GM12864 (cell line): ENCODE measurements at places on chromosomes 6 and 20.

- DNase-seq, result no peak
Observed at GRCh38 chr6:138491017-138491416, 8.3 kb downstream of the NHSL1 start.

DNA sequence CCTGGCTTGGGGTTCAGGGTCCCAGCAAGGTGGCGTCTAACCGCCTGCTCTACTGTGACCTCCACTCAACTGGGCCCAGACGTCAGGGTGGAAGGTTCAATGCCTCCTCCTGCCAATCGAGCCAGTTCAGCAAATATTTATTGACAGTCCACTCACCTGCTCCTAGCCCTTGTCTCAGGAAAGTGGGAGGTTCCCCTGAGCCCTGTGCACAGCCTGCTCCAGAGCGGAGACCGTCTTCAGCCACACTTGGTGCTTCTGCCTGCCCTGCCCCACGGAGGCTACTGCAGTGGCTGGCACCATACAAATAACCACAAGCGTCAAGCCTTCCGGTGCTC, 6.1 kb downstream of the CCDC167 start:
- DNase-seq, result no peak

DNA sequence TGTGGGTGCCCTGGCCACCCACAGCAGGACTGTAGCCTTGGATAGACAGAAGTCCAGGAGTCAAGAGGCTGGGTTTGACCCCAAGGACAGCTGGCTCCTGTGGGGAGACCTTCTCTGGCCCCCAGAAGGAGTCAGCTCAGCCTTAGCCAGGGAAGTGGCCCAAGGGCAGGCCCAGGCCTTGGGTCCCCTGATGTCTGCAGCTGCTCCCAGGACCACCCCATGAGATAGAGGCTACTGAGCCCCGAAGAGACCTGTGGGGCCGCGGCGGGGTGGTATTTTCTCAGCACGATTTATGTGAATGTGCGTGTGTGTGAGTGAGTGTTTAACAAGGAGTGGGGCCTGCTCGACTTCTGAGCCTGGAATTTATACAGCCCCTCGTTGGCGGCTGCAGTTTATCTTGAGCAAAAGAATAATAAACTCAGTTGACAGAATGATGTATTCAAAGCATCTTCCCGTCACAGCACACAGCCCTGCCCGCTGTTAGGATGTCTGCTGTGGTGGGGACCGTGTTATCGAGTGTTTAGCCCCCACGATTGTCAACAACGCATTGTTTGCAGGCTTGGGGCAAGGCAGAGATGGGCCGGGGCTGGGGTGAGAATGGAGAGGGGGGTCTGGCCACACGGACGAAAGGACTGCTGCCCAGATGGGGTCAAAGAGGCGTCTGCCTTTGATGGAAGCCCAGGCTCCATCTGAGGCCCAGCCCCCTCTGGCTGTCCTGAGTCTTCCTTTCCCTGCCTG, 163.3 kb downstream of the VEGFA start:
- DNase-seq, result no peak

GRCh38 chr6:156028335-156029131, 572.9 kb upstream of the NOX3 start:
- DNase-seq, result no peak

GRCh38 chr6:45691426-45691825, 313.7 kb upstream of the SUPT3H start:
- DNase-seq, result no peak

DNA sequence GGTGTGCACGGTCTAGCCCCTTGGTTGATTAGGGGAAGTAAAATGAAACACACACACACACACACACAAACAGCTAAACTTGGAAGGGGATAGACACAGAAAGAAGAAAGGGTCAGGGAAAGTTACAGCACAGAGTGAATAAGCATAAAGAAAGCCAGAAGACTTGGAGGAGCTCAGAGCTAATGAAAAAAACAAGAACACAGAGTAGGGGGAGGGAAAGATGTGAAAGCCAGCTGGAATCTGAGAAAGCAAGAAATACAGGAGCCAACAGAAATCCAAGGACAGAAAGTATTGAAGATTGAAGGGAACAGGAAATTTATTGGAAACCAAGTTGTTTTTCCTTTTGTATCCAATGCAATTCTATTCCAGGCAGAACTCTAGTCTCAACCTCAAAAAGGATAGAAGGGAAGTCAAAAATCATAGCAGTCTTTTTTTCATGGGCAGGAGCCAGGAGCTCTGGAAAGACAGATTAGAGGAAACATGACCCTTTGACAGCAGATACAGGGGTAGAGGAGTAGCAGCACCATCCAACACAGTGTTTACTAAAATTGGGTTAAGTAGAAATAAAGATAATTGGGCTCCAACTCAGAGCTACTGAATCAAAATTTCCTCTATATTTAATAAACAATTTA, 10.1 kb downstream of the HMGCLL1 start:
- no peak for DNase-seq

GRCh38 chr6:84017709-84018452, 15.7 kb upstream of the MRAP2 start:
- DNase-seq, result no peak

DNA sequence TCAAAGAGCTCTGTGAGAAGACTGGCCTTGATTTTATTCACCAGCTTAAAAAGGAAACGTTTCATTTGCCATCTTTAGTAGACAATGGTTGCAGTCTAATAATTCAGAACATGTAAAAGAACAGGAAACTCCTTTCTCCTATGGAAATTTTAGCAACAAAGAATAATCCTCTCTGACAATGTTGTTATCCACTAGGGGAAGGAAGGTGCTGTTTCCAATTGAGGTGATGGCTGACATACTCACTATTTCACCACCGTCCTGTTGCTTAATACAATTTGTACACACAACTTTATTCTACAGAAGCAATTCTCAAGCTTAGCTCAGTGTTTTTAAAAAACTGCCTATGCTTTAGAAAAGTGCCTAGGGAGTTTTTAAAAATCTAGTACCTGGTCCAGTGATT, 192.7 kb downstream of the ARHGAP18 start:
- DNase-seq, result no peak

GRCh38 chr6:157019733-157020132, 242.6 kb downstream of the ARID1B start:
- DNase-seq, result no peak

GRCh38 chr6:141173529-141173928, 959.2 kb upstream of the GJE1 start:
- no peak for DNase-seq

DNA sequence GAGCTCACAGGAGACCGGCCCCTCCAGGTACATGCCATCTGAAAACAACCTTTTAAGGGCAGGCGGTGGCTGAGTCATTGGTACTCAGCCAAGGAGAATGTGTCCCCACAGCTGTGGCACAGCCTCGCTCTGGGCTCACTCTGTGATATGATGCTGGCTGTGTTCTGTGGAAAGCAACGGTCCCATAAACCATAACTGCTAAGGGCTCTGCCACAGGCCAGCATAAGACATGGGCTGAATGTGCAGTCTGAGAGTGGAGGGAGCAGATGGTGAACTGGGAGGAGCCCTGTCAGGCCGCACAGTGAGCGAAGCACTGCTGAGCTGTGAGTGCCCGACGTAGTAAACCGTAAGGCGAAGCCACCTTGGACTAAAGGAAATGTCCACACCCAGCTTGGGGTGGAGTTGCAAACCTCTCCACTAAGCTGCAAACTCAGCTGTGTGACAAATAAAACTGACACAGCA, 375.8 kb downstream of the THBS2 start:
- DNase-seq, result no peak

- no peak for DNase-seq
Observed at GRCh38 chr6:167493310-167493709, 168.4 kb downstream of the TTLL2 start.

DNA sequence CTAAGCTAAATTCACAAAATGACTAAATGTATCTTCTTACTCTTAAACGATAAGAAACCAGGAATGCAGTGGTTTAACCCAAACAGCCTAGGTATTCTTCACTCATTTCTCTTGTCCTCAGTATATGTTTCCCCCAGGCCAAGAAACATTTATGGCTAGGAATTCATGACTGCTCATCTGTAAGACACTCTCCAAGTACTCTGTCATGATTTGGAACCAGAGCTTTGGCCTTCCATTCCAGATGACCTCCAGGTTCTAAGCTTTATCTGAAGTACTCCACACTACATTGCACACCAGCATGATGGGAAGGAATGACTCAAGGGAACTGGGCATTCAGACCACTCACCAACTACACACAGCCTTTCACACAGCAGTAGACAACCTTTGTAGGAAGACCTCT, 29.3 kb downstream of the NT5E start:
- DNase-seq, result no peak

GRCh38 chr6:137976430-137976829, 109.4 kb downstream of the TNFAIP3 start:
- DNase-seq, result no peak

DNA sequence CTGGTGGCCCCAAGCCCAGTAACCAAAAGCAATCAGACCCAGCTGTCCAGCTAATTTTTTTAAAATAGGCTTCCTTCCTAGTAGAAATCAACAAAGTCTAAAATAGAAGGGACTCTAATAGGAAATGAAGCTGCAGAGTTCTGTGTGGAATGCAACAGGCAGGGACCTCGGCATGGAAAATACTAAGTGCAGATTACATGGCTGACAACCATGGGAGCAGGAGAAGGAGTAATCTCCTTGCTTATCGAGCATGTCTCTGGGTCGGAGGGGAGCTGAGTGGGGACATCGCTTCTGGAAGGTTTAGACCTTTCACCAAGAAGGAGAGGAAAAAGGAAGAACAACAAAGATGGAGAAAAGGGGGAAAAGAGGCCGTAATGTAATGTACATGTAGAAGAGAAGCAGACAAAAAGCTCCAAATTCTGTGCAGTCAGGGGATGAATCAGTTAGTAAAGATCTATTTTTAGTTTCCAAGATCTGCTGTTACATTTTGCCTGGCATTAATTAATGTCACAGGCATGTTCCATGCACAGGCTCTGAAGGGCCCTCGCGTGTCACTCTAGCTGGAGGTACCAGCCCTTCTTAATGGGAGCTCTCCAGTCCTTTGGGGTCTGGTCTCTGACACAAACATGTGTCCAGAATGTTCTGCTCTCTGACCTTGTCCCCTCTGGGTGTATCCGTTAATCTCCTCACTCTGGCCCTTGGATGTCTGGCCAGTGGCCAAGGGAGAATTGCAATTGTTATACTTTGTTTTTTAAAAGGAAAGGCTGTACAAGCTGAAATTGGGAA, 16.6 kb upstream of the ZNF831 start:
- no peak for DNase-seq

DNA sequence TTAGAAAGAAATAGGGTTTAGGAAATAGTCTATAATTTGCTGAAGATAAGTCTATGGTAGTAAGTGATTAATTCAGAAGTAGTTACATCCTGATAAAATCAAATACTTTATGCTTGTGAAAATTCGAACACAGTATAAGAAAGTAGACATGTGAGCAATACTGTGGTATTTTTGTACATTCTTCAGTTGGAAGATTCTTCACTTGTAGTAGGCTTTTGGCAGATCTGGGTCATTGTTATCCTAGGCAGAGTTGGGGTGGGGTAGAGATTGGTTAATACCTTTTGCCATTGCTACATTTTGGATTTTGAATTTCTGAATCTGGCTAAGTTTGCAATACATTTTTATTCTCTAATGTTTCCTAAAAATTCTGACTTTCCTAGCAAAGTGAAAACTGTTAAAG, 197.5 kb downstream of the BCKDHB start:
- no peak for DNase-seq

GRCh38 chr20:58892141-58892931, 39.8 kb downstream of the GNAS start:
- DNase-seq, result no peak

- peak; percentile 97 for DNase-seq
Observed at GRCh38 chr6:148758492-148758891, 11.7 kb downstream of the UST start.
